ENCODE measurements at places on chromosomes 6 and 20.

DNA sequence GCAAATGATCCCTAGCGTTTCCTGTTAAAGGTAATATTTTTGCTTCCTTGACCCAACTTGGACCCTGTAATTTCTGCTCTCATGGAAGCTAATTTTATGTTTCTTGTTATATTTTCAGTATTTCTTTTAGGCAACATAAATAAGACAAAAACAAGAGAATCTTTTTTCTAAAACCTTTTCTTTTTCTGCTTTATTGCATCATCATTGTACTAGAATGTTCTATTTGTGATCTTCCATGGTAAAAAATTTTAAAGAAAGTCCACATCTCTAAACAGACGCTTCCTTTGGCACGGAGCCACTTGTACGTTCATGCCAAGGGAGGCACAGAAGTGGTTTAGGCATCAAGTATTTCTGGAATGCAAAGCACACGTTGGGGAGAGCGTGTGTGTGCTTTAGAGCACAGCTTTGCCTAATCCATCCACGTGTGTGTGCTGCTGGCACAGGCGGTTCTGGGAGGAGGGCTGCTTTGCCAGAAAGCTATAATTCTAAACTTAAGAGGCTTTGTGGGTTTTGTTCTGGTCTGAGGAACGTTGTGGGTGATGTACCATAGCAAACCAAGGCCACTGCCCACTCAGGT is 98.3 kb downstream of the SASH1 start:
- no peak for DNase-seq

DNA sequence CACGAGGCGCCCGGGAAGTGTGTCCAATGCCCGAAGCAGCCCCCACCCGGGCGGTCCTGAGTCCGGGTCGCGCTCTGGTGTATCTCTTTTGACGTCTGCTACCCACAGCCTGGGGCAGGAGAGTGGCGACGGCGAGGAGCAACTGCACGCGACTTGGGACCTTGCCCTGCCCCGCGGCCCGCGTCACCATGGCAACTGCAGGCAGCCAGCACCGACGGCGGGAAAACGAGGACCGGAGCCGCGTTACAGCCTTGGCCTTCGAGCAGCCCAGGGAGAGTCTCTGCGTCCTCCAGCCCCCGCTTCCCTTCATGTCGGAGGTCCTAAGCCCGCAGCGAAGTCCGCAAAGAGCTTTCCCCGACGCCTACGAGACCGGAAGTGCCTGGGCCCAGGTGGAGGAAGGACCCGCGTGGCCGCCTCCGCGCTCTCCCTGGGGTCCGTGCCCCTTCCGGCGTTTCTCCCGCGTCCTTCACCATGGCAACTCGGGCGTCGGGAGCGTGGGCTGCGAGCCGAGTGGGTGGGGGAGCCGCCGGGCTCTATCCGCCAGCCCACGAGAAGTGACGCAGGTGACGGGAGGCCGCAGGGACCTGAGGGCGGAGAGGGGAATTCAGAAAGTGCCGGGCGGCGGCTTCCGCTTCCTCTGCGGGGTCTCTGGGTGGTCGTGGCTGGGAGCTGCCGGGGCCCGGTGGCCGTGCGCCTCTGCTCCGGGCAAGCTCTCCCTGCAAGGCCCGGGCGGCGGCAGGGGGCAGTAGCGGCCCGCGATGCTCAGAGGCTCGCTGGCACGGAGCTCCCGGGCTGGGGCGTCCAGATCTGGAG is 88.6 kb upstream of the TGM3 start:
- DNase-seq, result peak; percentile 10

DNA sequence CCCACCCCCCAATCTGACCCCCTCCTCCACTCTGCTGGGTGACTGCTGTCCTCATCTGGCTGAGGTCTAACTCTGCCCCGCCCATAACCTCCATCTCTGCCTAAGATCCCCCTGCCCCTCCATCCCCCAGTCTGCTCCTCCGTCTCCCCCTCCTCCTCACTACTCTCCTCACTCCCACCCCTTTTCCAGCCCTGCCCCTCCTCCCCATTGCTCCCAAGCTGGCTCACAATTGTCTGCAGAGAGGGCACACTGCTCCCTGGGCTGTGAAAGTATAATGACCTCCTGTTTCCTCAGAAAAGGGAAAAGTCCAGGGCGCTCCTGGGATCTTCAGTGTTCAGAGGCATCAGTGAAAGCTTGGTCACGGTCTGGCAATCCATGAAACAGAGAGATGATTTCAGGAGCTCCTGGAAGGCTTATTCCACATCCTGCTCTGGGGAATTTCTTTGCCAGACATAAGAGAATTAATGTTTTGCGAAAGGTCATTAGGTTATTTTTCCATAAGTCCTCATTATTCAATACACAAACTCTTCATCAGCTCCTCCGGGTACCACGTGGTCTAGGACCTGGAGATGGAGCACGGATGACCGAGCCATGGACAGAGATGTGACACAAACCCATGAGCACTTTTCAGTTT is 21.5 kb downstream of the CST5 start:
- no peak for DNase-seq

DNA sequence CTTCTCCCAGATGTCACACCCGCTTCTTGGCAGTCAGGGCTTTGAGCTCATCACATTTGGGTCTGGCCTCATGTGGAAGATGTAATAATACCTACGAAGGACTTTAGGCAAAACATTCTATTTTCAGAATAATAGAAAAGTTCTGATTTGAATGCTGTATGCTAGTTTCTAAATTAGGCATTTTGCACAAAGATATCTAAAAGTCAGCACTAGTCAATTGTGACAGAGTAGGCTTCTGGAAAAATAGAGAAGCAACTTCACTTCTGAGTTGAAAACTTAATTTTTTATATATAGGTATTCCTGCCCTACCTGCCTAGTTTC is 38.3 kb upstream of the CD2AP start:
- no peak for DNase-seq

DNA sequence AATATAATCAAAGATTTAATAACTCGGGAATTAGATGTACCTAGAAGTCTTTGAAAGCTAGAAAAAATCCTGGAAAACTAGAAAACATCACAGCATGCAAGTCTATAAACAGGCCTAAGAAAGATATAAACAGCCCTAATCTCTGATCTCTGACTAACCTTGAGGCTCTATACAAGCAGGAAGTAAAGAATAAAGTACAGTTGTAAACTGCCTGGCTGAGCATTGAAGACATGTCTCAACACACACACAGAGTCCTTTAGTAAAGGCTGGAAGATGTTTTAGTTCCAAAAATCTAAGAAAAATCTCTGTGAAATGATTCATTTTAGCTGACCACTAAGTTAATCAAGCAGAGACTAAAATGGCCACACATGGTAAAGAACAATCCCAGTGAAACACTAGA is 774.5 kb downstream of the EYS start:
- no peak for DNase-seq

DNA sequence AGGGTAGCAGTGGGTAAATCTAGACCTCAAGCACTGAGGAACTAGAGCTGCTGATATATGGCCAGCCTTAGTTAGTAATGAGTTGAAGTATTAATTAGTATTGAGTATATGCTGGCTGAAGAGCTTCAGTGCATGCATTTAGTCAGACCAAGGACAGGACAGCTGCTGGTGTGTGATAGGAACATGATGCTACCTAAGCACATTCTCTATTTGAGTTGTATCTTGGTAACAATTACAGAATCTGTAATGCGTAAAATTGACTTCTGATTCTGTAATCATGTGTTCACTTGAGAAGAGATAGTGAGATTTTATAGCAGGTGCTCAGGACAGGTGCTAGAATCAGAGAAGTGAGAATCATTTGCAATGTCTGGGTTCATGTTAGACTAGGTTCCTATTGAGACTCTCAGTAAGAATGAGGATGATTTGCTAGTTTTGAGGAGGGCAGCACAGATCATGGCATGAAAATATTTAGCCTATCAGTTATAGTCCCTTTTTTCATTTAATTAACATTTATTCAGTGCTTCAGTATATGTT is 369.4 kb upstream of the HS3ST5 start:
- no peak for DNase-seq

- DNase-seq, result no peak
Measured at GRCh38 chr6:111950661-111951496, 77.6 kb upstream of the FYN start.

GRCh38 chr6:90691823-90692222 is 105.0 kb upstream of the MAP3K7 start:
- no peak for DNase-seq

DNA sequence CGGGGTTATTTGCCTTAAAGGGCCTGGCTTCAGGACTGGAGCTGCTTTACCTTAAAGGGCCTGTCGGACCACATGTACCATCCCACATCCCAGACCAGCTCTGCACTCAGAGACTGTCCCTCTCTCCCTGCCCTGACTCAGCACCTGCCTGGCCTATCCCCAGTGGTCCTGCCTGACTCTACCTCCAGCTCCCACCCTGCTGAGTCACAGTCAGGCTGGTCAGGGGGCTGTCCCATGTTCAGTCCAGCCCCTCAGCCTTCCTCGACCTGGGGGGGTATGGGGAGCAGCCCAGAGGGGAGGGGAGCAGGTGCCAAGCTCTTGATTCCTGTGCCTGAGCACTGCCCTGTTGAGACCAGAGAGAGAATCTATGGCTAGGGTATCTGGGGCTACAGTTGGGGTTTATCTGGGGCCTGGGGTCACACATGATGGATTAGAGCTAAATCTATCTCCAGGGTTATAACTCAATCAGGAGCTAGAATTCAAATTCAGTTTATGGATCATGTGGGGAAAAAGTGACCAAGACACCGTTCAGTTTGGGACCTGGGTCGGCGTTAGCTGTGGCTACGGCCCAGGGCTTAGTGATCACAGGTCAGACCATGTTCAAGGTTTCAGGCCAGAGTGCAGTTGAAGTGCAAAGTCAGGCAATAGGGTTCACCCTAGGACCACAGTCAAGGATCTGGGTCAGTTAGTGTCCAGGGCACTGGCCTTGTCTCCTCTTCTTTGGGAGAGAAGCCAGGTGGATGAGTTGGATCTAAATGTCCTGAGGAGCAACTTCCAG is 9.4 kb upstream of the TRIB3 start:
- DNase-seq, result no peak

DNA sequence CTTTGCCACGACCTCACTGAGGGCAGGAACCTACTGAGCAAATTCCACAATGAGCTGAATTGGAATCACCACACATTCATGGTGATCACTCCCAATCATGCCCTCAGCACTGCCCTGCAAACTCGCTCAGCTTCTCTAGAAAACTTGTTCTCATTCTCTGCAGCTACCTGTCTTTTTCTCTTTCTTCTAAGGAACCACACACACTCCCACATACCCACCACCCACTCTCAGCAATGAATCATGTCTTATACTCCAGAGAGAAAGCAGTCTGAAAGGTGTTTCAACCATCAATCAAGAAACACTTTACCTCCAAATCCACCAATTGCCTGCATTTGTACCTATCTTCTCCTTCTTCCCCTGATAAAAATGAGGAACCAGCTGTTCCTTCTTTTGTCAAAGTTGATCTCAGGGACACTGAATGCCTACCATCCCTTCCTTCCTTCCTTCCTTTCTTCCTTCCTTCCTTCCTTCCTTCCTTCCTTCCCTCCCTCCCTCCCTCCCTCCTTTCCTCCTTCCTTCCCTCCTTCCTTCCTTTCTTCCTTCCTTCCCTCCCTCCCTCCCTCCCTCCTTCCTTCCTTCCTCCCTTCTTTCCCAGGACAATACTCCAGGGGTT is 84.6 kb upstream of the SGK1 start:
- DNase-seq, result no peak

GRCh38 chr6:82033631-82034211 is 213.8 kb downstream of the IBTK start:
- no peak for DNase-seq

GRCh38 chr20:33846291-33846935 is 35.3 kb downstream of the CHMP4B start:
- no peak for DNase-seq

DNA sequence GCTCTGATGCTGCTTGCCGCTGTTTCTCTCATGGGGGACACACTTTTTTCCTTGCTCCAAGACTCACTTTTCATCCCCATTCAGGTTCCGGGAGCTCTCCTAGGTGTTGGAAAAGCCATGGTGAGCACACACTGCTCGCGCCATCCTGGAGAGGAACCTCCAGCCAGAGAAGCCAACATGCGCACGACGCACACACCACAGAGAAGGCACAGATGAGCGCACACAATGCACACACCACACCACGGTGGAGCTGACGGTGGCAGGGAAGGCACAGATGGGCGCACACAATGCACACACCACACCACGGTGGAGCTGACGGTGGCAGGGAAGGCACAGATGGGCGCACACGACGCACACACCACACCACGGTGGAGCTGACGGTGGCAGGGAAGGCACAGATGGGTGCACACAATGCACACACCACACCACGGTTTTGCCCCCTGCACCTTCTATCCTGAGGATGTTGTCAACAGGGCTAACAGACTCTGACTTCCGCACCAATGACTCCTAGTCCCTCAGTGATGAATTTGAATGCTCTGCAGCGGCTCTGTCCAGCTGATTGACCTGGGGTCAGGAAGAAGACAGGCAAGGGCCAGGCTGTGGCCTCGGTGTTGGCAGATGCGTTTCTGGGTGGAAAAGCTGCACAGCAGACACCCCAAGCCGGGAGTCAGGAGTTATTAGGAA is 154.7 kb downstream of the ERMARD start:
- DNase-seq, result no peak

- no peak for DNase-seq
Measured at GRCh38 chr6:27911956-27912446, at the start of gene OR2B2. TSS of gene OR2B2 (minus strand) at chr6:27912396. CDS start at chr6:27912319, 77 bp downstream.

- no peak for DNase-seq
Measured at GRCh38 chr6:36276581-36277536, 7.0 kb downstream of the PNPLA1 start.

DNA sequence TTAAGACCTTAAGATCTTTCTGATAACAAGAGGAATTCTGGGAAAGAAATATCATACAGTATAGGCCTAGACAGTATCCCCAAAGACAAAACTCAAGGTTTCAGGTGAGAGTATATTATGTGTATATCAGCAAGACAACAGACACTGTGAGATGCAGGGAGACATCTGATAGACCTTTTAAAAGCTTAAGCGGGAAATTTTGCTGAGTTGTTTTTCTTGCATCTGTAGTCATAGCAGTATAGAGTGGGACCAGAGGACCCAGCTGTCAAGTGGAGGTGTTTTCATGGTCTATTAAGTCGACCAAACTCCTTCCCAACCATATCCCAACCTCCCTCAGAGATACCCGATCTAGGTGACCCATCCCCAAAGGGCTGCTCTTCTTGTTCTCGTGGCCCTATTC is 98.1 kb upstream of the THEMIS start:
- no peak for DNase-seq

DNA sequence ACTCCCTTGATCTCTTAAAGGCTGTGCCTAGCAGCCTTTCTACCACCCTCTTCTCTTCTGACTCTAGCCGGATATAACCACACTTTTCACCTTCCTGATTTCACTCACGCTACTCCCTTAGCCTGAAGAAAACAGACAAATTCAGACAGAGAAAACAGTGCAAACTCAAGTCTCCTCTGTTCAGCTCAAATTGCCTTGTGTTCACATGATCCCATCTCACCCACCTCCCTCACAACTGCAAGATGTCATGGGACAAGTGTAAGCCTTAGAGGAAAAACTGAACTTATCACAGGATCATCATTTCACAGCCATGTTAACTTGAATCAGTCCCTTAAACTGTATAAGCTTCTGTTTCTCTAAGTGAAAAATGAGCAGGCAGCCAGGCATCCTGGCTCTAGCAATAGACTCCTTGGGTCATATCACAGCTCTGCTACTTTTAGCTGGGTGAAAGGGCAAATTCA is 66.5 kb upstream of the TENT5A start:
- no peak for DNase-seq

All from NCI-H2107 (cell line).